ENCODE measurements at places on chromosomes 12 and 14.

GRCh38 chr14:52351233-52352060 is 37.3 kb downstream of the PTGER2 start:
- no peak for DNase-seq

DNA sequence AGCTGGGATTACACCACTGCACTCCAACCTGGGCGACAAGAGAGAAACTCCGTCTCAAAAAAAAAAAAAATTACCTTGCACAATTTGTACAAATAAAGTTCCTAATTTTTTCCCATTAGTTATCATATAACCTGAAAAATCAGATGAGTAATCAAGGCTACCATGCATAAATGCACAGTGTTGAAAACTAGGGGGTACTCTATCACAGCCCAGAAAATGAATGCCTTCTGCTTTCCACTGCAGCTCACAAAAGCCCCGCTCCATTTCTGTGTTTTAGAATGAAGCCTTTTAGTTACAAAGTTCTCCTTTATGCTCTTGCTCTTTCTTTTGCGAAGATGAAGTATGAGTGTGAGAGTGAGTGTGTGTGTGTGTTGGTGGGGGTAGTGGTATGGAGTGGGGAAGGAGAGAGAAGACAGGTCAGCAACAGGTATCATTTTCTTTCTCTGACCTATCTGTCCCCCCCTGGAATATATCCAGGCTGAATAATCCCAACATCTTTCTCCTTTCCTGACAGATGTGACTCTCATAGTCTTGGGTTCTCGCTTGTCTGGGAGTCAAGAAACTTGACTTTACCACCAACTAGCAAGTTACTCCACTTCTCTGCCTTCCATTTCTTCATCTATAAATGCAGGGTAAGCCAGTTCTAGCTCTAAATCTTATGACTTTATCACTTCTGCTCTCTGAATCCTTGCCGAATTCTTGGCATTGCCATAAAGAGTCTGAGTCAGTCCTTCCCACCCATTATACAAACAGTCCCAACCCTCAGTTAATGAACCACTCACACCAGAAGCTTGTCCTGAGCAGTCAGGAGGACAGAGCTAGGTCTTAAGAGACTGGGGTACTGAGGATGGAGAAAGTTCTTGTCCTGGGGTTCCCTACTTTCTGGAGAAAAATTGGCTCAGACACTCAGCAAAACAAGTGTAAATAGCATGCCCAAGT is 16.1 kb downstream of the BIN2 start:
- DNase-seq: no peak

DNA sequence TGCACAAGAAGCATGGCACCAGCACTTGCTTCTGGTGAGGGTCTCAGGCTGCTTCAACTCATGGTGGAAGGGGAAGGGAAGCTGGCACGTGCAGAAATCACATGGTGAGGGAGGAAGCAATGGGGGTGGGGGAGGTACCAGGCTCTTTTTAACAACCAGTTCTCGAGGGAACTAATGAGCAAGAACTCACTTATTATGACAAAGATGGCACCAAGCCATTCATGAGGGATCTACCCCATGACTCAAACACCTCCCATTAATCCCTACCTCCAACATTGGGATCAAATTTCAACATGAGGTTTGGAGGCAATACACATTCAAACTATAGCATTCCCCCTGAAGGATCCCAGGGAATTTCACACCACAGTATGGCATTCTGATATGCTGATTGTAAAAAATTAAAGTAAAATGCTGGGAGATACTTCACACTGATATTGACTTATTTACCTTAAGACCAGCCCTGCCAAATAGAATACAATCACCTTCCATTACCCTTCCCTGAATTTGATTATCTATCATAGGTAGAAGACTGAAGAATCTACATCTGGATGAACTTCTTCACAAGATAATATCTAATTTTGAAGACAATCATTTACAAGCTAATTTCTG is 201.7 kb upstream of the PLXNC1 start:
- no peak for DNase-seq

GRCh38 chr14:60339571-60339970 is 90.5 kb downstream of the PPM1A start:
- DNase-seq: no peak

DNA sequence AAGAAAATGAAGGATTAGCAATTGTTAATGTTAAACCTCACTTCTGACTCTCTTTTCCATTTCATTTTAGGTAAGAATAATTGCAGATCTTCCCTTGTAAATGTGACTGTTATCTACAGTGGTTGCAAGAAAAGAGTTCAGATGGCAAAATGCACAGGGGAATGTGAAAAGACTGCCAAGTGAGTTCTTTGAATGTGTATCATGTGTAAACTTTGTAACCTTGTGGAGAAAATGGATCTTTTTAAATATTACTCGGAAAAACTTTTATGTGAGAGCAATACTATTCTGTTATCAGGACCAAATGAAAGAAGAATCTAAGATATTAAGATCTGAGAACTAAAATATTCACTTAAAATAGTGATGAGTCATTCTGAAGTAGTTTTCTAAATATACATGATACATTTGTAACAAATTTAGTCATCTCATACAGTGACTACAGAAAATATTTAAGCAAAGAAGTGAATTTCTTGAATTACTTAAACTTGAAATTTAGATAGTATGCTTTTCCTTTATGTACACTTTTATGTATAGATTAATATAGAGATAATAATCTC is 122.5 kb upstream of the CNTN1 start:
- no peak for DNase-seq

DNA sequence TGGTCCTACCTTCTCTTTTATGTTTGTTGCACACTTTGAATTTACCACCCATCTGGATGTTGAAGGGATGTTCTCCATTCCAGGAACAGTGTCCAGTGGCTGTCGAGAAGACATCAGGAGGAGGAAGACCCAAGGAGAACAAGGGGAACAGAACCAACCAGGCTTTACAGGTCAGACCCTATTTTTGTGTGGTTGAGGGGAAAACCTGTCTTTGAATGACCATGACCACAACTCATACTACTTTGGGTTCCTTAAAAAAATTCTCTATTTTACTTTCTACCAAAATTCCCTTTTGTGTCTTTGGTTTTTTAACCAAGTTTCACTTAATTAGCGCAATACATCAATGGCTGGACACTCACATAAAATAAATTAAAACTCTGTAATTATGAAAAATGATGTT is 78.7 kb downstream of the PLXNC1 start:
- no peak for DNase-seq

DNA sequence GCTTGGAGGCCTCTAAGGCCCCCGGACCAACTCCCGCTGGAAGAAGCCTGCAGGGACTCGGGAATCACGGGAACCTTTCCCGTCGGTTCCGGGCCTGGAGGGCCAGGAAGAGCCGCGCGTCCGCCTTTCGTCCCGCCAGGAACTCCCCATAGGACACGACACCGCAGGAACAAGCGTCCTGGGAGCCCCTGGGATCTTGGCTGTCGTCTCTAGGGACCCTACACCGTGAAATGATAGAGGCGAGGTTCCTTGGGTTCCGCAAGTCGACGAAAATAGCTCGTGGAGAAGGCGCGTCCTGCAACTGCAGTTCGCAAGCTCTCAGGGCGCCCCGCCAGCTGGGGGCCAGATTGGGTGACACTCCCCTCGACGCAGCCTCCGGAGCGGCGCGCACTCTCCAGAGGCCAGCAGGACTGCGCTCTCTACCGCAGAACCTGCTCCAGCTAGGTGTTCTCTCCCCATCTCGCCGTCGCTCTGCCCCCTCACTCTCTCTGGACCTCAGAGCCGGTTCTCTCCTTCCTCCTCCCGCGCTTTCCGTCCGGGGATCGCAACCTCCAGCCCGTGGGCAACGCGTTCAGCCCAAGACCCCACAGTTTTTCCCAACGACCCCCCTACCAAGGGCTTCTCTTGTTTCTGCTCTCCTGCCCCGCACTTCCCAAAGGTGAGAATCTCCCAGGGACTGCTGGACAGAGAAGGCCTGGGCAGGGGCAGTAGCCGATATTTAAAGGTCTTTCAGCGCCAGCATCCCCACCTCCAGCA is 776 bp downstream of the BMP4 start:
- DNase-seq: no peak

DNA sequence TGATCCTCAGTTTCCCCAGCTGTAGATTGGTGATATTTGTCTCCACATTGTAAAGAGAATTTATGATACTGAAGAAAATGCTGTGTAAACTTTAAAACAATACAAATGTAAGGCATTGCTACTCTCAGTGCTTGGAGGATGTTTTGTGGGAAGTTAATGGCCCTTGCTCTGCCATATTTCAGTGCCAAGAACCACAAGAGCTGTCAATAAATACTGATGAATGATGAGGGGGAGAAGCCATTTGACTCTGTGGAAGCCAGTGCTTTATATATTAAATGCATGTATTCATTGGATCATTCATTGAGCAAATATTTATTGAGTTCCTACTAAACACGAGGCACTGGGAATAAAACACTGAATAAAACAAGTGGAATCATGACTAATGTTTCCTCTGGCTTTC is 30.8 kb downstream of the CACNA1C start:
- DNase-seq: no peak

GRCh38 chr14:104169699-104170479 is 31.5 kb downstream of the KIF26A start:
- no peak for DNase-seq

- DNase-seq: no peak
Observed at GRCh38 chr14:20712904-20713303, 24.3 kb downstream of the ANG start.

- no peak for DNase-seq
Observed at GRCh38 chr14:38405851-38406635, 150.2 kb upstream of the CLEC14A start.

DNA sequence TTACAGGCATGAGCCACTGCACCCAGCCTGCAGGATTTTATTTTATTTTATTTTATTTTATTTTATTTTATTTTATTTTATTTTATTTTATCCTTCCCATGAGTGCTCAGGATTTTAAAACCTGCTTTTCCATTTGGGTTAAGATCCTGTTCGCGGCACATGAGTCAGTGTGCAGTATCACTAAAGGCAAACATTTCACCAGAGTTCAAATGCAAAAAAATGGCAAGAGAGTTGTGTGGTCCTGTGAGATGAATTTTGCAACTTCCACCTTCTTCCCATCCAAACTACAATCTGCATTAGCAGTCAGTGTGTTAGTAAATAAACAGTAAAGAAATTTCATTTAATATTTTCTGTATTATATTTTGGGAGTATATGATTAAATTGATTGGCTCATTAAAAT is 29.0 kb downstream of the MOAP1 start:
- no peak for DNase-seq

- DNase-seq: no peak
Observed at GRCh38 chr12:16417058-16417457, 69.6 kb downstream of the MGST1 start.

DNA sequence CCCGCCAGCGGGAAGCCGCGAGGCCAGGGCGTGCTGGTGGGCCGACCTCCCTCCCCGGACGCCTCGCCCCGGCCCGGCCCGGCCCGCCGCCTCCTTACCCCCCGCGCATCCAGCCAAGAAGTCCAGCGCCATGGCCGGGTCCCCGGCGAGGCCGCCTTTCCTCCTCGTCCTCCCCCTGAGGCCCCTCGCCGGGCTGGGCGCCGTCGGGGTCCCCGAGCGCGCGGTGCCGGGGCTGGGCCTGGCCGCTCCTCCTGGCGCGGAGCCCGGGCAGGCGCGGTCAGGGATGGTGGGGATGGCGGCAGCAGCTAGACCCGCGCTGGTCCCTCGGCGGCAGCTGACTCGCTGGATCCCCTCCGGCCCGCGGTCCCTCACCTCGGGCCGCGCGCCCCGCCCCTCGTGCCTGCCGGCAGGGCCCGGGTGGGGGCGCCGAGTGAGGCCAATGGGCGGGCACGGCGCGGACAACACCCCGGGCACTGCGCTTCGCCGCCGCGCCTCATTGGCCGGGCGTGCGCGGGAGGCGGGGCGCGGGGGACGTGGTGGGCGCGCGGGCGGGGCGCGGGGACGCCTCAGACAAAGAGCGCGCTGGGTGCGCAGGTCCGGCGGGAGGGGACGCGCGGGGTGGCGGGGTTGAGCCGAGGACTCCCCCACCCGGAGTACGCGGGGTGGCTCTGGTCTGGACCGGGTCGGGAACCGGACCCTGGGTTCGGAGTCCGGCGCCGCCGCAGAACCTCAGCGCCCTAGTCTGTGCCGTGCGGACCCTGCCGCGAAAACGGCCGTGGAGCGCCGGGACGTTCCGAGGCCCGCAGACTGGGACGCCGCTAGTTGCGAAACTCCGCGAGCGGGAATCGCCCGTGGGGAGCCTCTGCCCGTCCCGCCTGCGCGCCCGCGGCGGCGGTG is at the start of gene SLC25A29:
Gene SLC25A29 (minus strand): TSS at position 344 of the 897 bp plus-strand sequence. CDS start 212 bp downstream, at position 132.
- DNase-seq: peak; percentile 83

GRCh38 chr14:69012256-69012953 is 33.3 kb upstream of the ACTN1 start:
- DNase-seq: peak; percentile 82

DNA sequence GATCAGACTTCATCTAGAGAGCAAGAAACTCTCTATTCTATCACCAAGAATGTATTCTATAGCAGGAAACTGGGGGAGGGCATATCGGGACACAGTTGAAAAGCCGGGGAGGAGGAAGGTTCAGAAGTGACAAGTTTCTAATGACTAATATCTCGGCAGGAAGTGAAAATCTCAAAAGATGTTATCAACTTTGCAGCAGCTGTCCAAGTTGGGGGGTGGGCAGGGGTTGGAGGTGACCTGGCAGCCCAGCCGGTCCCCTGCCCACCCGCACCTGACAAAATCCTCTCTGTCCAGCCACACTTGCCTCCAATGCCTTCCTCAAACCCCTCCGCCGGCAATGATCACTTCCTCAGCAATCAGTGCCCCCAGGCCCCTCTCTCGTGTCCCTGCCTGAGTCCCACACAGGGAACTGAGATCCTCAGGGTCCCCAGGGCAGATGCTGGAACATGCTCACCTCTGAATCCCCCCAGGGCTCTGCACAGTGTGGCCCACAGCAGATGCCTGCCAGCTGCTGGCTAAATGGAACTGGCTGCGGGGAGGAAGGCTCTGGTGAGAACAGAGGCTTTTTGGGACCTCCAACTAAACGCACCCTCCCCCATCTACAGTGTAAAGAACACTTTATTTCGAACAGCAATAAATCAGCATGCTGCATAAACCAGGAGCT is 43.9 kb downstream of the CCDC88C start:
- peak; percentile 65 for DNase-seq

DNA sequence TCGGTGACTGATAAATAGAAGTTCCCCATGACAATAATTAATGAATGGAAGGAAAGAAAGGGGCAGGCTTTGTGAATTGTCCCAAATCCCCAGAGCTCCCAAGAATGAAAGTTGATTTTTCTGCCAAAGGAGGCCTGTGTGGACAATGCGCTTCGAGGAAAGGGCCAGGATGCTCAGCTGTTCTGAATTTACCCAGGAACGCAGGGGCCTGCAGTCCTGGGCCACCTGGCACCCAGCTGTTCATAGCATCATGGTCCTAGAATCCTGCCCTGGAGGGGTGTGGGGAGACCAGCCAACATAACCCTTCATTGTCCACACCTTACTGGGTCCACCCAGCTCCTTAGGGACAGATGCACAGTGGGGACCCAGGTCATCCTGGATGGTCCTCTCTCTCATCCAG is 587.5 kb downstream of the BCL11B start:
- no peak for DNase-seq

GRCh38 chr14:60125918-60126317 is 34.2 kb downstream of the PCNX4 start:
- DNase-seq: no peak

All from inflammatory macrophage treated with lipopolysaccharide for 4 hours (primary cell).